SJSA1 (cell line): ENCODE measurements at places on chromosomes 3 and 15.

GRCh38 chr3:122055215-122055614 is at the start of gene CD86:
CD86 (plus strand) TSS chr3:122055362; CDS start chr3:122055490, 128 bp downstream.
- DNase-seq: no peak

DNA sequence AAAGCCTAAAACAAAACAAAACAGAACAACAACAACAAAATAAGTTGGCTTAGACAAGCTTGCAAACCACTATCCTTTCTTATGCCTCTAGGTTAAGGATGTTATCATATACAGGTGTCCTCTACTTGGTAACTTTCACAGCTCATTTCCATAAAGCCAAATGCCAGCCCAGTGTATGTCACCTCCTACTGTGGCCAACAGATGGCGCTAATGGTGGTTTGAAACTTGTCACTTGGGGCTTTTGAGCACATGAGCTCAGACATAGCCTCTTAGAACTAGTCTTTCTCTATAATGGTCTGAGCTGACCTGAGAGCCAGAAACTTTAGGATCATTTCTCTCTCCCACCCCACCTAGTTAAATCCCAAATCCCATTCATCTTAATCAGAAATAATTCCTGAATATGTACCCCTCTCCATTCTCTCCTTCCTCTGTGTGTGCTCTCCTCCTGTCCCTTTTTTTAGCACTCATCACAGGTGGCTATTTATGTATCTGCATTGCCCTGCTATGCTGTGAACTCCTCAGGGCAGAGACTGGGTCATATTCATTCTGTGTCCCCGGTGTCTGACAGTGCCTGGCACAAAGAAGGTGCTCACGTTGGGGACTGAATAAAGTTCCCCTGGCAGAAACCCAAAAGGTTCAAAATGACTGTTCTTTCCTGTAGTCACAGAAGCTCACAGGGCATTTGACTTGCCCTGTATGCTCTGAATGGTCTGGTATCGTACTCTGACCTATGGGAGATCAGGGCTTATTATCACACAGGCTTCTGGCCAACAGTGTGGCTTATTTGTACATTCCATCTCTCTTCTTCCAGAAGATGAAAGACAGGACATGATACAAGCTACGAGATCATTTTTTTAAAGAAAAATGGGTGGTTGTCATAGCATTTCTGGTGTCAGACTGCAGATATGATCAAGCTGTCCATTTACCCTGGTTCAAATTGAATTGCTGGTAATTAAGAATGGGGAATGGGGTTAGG is 319.3 kb upstream of the AZI2 start:
- DNase-seq: peak; percentile 46

DNA sequence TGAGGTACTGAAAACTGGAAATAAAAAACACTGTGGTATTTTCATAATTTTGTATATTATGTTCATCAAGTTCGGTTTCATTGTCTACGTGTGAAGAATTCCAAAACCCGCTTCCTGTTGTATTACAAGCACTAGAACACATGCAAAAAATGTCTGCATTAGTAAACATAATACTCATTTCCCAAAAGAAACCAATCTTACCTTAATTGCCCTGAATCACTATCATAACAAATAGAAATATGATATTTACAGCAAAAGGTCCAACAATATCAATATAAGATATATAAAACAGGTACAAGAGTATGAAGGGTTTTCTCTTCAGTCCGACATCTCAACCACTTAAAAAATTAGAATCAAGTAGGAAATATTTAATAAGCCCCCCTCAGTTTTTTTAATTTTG is 26.3 kb upstream of the GP5 start:
- DNase-seq: no peak

DNA sequence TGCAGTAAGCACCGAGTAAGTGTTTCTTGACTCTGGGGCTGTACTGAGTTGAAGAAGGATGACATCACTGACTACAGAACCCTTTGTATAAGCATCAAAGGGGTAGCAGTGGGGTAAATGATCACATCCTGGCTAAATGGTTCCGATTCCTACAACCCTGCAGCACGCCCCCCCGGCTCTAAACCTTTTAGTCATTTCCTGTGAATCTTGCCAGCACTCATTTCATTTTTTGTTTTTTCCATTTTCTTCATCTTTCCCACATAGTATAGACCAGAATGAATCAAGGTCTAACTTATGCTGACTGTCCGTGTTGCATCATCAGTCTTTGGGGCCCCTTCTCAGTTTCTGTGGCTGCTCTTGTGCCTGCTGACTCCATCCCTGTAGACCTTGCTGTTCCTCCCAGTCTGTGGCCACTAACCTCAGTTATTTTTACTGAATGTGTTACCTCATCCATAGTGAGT is 383.1 kb upstream of the TPRG1 start:
- DNase-seq: peak; percentile 52

- DNase-seq: peak; percentile 59
Measured at GRCh38 chr15:66789029-66790025, 87.3 kb downstream of the SMAD6 start.

DNA sequence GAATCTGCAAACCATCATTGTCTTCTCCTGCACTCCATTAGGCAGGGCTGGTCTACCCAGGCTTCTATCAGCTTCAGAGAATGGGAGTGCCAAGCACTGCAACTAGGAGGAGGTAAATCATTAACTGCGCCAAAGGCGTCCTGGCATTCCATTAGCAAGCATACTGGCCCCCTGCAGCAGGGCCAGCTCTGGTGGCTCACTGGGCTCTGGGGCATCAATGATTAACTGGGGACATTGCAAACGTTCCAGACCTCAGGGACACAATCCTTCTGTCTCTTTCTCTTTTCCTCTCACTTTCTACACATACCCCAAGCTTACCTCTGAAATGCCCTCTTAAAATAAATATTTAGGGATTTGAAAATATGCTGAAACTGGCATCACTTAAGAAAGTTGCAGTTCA is 129.0 kb downstream of the MYLK start:
- DNase-seq: no peak

GRCh38 chr15:85071061-85071460 is 89.4 kb downstream of the PDE8A start:
- DNase-seq: no peak
